ENCODE measurements at places on chromosomes 1 and 21.
A peak's percentile ranks its signal among the peaks of the same experiment; 100 is the strongest.

DNA sequence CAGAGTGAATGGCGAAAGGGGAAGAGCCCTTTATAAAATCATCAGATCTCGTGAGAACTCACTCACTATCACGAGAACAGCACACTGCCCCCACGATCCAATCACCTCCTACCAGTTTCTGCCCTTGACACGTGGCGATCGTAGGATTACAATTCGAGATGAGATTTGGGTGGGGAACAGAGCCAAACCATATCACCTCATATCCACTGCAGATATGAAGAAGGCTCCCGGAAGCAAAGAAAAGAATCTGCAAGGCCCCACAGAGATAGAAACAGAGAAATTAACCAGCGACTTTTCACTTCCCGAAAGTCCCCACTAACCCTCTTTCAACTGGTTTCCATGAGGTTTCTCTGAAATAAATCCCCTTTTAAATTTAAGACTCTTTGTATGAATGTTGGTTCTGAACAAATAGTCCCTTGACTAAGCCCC, 86.2 kb upstream of the IRF2BP2 start:
- DNase-seq = no peak

- no peak for DNase-seq
These were observed 28.4 kb downstream of the URB1 start for GRCh38 chr21:32364387-32364786.

GRCh38 chr1:115461526-115461925, 123.5 kb upstream of the NGF start:
- DNase-seq = no peak

GRCh38 chr1:112063781-112064728, 74.6 kb upstream of the KCND3 start:
- DNase-seq = no peak

DNA sequence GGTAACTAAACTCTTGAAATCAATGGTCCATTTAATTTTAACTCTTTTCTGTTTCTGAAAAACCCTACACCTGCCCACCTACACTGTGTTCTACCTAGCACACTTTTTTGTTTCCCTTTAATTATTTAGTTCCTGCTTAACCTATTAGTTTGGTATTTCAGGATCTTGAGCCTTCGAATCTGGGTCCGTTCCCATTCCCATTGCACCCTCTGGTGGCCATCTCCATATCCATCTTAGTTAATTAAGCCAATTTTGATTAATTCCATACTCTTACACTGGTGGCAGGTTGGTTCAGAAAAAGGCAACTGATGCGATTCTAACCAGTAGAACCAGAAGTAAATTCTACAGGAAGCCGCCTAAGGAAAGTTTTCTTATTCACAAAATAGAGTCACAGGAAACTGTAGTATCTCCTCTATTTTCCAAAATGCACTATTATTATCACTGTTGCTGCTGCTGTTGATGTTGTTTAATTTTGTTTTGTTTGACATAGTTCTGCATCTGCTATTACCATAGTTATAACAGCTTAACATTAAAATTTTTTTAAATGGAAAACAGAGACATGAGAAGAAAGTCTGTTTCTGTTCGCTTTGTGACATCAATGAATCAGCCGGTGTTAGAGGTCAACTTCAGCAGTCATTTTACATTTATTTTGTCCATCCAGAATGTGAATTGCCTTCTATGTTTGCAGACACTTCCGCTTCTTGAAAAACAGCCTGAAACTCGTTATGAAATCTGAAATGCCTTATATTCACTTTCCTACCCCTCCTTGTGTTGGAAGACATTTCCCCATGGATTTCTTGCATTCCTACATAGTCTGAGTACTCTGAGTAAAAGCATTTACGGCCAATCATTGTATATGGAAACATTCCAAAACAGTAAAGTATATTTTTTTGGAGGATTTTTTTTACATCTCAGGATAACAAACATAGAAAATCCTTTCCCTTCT, 115.5 kb upstream of the NCAM2 start:
- DNase-seq = no peak

GRCh38 chr1:86054396-86054795, 102.2 kb downstream of the COL24A1 start:
- DNase-seq = no peak

DNA sequence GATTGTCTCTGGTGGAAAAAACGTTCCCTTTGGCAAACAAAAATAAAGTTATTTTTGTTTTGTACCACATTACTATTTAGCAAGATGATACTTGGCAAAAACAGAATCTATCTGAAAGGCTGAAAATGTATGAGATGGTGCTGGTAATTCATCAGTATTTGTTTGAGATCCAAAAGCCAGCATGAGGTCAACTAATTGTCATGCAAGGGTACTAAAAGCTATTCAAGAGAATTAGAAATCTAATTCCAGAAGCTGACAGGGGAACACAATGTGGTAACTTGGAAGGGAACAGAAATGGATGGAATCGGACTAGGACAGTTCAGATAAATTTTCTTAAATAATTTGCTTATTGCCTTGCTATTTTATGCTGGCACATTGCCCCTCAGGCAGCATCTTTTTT, 263.8 kb downstream of the KCNT2 start:
- no peak for DNase-seq

DNA sequence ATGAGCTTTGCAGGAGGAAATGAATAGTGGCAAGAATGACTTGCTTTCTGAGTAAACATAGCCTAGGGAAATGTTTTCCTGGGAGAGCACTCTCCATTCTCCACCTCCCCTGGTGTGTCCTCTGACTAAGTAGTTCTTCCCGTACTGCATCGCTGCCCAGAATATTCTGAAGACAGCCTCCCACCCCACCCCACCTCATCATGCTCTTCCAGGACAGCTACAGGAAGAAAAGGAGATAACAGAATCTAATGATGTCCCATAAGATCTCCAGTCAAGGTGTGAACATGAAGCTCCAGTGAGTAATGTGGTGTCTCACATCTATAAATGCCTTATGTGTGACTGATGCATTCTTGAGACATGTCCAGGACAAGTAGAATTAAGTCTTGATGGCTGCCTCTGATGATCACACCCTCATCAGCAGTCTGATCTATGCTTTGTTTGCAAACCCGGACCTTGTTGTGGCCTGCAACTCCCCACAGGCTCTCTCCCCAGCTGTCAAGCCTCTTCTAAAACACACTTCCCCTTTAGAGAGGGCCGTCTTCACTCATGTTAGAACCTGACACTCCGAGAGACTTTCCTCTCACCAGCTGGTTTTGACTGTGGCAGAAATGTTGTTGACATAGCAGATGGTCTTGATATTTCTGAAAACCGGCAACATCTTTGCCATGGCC, 183.0 kb downstream of the CYYR1 start:
- DNase-seq = no peak

DNA sequence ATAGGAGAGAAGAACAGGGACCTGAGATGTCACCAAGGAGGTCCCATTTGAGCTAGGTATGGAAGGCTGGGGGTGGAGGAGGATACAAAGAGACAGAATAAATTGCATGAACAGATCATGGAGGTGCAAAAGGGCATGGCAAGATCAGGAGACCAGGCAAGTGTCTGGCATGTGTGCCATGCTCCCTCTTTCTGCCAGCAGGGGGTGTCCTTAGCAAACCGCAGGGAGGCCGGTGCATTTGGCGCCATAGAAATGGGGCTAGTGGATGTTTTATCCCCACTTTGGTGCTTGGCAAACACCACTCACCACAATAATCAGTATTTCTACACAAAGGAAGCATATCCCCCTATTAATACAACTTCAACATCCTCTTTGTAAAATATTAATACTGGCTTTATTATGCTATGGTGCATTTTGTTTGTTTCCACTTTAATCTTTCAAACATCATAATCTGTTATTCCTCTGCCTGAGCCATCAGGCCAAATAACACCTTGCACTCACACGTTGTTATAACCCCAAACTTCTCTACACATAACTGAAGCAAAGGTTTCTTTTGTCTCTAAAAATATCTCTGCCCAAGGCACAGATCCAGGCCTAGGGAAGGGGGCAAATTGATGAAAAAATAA, 25.9 kb downstream of the S100A6 start:
- peak; percentile 44 for DNase-seq

GRCh38 chr1:60904099-60904851, 178.1 kb upstream of the NFIA start:
- no peak for DNase-seq

DNA sequence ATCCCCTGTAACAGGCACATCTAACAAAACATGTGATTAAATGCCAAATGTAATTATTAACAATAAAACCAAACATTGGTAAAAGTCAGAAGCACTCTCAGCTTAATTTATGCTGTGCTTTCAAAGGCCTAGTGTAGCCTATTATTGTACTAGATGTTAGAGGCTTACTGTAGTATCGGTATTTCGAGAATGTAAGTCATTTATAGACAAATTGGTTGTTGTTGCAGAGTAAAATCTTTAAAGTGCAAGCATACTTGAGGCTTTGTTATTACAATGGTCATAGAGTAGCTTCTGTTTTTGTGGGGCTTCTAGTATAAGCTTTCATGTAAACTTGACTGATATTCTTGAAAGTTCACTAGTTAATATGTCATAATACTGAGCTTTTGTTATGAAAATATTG, 965.8 kb downstream of the PLA2G4A start:
- no peak for DNase-seq

DNA sequence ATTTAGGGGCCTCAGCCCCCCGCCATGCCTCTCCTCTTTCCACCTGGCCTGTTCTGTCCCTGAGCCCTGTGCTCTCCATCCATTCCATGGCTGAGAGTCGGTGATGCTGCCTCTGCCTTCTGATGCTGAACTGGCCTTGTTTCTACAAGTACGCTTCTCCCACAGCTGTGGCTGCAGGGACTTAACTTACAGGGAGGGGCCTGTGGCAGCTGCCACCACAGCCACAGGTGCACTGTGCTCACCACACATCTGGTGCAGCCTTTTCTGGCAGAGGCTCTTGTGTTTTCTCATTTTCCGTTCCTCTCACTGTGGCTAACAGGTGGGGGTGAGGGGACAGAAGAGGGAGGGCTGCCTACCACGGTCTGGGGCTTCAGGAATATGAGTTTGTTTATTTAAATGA, 4.2 kb downstream of the FMO1 start:
- no peak for DNase-seq

DNA sequence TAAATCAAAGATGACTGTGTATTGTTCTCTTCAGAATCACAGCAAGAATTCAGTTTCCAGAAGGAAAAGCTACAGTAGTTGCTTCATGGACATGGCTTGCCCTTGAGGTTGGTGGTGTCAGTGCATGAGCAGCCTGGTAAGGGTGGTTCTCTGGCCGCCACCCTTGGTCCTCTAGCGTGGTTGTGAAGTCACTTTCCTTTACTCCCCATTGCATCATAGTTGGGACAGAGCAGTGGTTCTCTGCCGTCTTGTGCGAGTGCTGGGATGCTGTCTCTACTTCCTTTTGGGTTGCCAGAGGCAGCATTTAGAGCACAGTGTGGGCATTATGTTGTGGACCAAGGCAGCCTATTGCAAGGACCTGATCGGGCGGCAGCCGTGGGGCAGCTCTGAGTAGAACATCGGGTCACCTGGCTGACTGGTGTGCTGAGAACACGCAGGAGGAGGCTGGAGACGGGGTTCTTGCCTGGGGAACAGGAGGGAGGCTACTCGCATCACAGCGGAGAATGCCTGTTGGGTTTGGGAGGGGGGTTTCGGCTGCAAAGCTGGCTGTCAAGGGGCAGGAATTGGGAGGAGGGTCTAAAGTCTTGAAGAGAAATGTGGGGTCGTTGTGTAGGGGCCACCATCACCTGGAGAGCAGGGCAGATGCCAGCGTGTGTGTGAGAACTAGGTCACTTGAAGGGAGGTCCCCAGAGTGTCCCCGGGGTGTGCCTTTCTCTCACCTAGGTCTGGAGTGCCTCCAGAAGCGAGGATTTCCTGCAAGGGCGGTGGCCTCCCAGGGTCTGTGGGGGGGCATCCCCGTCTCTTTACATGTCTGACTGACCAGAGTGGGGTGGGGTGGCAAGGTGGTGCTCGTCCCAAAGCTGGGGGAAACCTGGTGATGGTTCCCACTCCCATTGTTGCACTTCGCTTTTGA, 6.3 kb downstream of the ARF1 start:
- DNase-seq = no peak

- DNase-seq = no peak
These were observed 10.9 kb upstream of the RCAN3 start for GRCh38 chr1:24491577-24492360.

GRCh38 chr1:2181271-2181670, 13.3 kb downstream of the FAAP20 start:
- no peak for DNase-seq

- DNase-seq = no peak
These were observed 115.6 kb downstream of the UCHL5 start for GRCh38 chr1:192943522-192943921.

DNA sequence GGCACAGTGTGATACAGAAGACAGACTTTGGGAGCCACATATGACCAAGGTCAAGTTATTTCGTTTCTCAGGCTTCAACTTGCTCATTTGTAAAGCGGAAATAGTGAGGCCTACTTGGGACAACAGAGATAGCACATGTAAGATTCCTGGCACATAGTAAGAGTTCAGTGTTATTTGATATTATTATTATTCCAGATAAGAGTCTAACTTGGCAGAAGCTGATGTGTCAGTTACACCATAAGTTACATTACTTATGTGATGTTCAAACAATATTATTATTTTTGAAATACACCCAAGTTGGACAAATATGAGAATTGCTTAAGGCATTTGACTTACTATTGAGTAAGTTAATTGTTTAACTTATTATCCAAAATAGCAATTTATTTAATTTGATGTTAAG, 10.2 kb upstream of the CYP4X1 start:
- DNase-seq = no peak

DNA sequence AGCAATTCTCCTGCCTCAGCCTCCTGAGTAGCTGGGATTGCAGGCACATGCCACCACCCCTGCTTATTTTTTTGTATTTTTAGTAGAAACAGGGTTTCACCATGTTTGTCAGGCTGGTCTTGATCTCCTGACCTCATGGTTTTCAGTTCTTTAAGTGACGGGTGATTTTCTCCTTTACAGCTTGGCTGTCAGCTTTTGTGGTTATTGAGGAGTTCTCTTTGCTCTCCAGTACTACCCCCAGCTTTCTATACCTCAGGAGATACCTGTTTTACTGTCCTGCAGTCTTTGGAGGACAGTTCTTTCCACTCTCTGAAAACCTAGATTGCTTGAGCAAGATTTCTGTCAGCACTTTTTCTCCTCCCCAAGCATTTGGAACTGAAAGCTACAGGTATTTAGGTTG, 45.9 kb upstream of the EGLN1 start:
- no peak for DNase-seq
